ENCODE measurements at places on chromosomes 6 and 20. TPM values are rescaled to one million over a fixed set of nuclear protein-coding genes. Genes with fewer than 3 reads are reported as not detected.

GRCh38 chr6:49342410-49342809, 120.6 kb downstream of the MMUT start:
- H3K4me3 ChIP-seq = no peak overlapping the region
- H3K36me3 ChIP-seq = no peaks in the 10 kb centered on the region
- no peak overlapping the region for H3K27ac ChIP-seq
- DNase-seq = no peak
- H3K4me1 ChIP-seq = no peaks in the 10 kb centered on the region

DNA sequence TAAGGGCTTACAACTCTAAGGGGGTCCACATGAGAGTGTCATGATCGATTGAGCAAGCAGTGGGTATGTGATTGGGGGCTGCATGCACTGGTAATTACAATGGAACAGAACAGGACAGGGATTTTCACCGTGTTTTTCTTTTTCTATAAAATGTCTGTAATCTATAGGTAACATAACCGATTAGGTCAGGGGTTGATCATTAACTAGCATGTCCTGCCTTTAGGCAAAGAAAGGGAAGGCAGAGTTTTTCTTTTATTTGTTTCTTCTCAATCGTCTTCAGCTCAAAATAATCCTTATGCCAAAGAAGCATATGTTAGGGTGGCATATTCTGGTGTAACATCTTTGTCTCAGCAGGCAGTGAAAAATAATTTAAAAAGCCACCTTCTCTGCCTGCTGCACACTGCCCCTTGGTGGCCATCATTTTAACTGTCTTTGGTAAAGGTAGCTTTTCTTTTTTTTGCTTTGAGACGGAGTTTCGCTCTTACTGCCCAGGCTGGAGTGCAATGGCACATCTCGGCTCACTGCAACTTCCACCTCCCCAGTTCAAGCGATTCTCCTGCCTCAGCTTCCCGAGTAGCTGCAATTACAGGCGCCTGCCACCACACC, 9.7 kb upstream of the CEP43 start:
- DNase-seq = peak; percentile 41
- no peaks in the 10 kb centered on the region for H3K27me3 ChIP-seq
- H3K4me1 ChIP-seq = no peaks in the 10 kb centered on the region
- H3K27ac ChIP-seq = no peak overlapping the region

GRCh38 chr20:38342713-38343310, 3.5 kb upstream of the LBP start:
- H3K36me3 ChIP-seq = no peaks in the 10 kb centered on the region
- DNase-seq = no peak
- no peak overlapping the region for H3K4me3 ChIP-seq
- no peak overlapping the region for H3K27ac ChIP-seq

DNA sequence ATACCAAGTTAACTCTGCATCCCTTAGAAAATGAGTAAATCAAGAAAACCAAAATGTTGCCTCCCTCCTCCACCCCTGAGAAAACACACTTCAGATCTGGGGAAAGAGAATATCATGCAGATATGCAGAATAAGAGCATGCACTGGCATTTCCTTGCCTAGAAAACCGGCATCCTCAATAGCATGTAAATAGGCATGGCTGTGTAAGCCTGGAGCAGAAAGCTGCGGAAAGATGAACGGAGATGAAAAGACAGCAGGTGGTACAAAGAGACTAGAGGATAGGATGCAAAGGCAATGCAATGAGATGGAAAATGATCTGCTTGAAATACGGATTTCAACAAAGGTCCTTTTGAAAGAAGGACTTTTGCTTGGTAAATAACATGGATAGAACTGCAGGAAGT, 10.3 kb upstream of the GGTLC1 start:
- no peaks in the 10 kb centered on the region for H3K36me3 ChIP-seq
- H3K27me3 ChIP-seq = peaks cover 4% of the 10 kb centered on the region
- H3K27ac ChIP-seq = no peak overlapping the region
- DNase-seq = no peak
- peaks cover 8% of the 10 kb centered on the region for H3K4me1 ChIP-seq

DNA sequence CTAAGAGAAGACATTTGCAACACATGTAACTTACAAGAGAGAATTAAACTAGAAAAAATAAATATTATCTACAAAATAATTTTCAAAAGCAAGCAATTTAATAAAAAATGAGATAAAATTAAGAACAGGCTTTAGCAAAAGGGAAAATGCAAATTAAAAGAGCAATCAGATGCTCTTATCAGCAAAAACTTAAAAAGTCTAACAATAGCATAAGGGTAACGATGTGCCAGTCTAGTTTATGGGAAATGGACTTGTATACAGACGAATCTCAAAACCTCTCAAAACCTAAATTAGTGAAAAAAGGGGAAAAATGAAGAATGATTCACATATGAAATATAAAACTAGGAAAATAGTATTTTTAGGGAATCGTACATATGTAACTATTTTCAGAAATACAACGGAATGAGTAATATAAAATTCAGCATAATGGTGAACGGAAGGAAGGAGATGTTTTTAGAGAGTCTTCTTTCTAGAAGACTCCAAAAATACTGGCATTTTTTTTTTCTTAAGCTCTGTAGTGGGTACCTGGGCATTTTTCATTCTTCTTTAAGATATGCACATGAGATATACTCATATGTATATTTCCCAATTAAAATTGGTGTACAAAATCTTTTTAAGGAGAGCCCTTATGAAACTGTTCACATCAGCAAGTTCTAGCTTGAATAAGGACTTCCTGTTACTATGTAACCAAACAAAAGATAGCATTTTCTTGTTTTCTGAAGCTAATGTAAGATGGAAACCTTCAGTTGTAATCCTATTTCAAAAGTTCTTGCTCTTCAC, 927 bp upstream of the MANEA start:
- H3K36me3 ChIP-seq = no peaks in the 10 kb centered on the region
- peak overlapping the region; percentile 98 for H3K27ac ChIP-seq
- H3K4me3 ChIP-seq = peak overlapping the region; percentile 99
- peaks cover 50% of the 10 kb centered on the region for H3K4me1 ChIP-seq
- H3K27me3 ChIP-seq = no peaks in the 10 kb centered on the region

GRCh38 chr6:160531826-160532225, 132.2 kb downstream of the LPA start:
- no peaks in the 10 kb centered on the region for H3K4me1 ChIP-seq
- DNase-seq = no peak
- no peak overlapping the region for H3K4me3 ChIP-seq
- no peak overlapping the region for H3K27ac ChIP-seq

DNA sequence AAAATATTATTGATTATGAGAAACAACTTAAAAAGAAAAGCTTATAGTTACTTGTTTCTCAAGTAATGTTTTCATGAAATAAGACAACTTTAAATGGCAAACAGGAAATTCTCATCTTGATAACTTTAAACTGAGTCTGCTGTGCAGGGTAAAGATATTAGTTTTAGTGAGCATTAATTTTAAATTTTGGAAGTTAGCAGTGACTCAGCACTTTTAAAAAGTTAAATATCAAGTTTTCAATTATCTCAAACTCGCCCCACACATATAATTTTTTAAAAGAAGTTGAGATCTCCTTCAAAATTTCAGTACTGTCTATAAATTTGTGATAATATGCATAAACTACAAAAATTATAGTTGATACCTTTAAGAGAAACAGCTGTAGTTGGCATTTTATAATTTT, 337.3 kb upstream of the NT5E start:
- peaks cover 2% of the 10 kb centered on the region for H3K27me3 ChIP-seq
- no peak for DNase-seq

GRCh38 chr20:48850977-48851299, 23.1 kb upstream of the PREX1 start:
- no peak overlapping the region for H3K27ac ChIP-seq
- peaks cover 4% of the 10 kb centered on the region for H3K4me1 ChIP-seq
- H3K27me3 ChIP-seq = no peaks in the 10 kb centered on the region
- H3K36me3 ChIP-seq = no peaks in the 10 kb centered on the region
- DNase-seq = no peak

DNA sequence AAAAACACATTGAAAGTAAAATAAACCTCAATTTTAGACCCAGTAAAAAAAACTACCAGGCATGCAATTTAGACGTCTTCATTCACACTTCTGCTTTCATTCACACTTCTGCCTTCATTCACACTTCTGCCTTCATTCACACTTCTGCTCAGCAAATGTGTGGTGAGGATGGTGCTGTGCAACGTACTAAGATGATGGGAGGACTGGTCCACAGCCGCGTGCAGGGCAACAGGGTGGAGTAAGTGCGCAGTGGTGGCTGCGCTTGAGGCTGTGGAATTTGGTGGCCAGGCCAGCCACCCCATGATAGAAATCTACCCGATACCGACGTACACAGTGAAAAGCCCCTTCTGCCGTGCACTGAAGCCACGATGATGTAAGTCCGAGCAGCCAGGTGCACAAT, 114.3 kb upstream of the CD93 start:
- no peak overlapping the region for H3K27ac ChIP-seq
- DNase-seq = no peak
- no peak overlapping the region for H3K4me3 ChIP-seq
- H3K27me3 ChIP-seq = peaks cover 8% of the 10 kb centered on the region
- no peaks in the 10 kb centered on the region for H3K36me3 ChIP-seq
- H3K4me1 ChIP-seq = no peaks in the 10 kb centered on the region

DNA sequence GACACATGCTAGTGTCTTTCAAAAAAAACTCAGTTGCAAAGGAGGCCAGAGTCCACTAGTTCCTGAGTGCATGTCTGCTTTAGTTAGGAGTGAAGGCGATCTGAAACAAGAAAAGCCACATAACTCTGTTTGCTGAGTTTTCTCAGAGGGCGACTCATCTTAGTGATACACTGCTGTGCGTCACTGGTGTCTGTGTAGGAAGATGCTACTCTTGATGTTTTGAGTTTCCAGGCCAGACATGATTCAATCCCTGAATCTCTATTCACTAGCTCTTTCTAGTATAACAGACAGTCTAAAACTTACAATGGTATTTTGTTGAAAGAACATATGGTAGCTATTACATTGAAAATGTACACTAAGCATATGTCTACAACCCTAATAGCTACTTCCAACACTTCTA, 60.9 kb downstream of the GFRAL start:
- H3K27me3 ChIP-seq = no peaks in the 10 kb centered on the region
- no peak overlapping the region for H3K4me3 ChIP-seq
- DNase-seq = no peak
- H3K27ac ChIP-seq = no peak overlapping the region

GRCh38 chr6:14117158-14118090, at the start of gene CD83:
TSS of gene CD83 (plus strand) at chr6:14117772. CDS start at chr6:14117812, 40 bp downstream.
- peak; percentile 89 for DNase-seq
- peaks cover 41% of the 10 kb centered on the region for H3K4me1 ChIP-seq
- peak within 1 kb of the TSS; percentile 92 for H3K27ac ChIP-seq
- H3K36me3 ChIP-seq = no peaks in the 10 kb centered on the region

DNA sequence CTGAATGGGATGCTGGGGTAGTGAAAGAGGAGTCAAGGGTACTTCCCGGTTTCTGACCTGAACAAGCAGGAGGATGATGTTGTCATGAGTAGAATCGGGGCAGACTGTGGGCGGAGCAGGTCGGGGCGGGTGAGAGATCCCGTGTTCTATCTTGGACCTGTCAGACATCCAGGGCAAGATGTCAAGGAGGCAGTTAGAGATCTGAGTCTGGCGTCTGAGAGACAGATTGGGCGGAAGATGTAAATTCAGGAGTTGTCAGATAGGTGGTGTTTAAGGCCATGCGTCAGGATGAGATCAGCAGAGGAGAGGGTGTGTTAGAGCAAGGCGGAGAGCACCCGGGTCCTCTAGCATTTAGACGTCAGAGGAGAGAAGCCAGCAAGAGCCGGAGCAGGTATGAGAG, 115.5 kb downstream of the DLGAP4 start:
- H3K4me3 ChIP-seq = no peak overlapping the region
- no peak for DNase-seq
- no peaks in the 10 kb centered on the region for H3K36me3 ChIP-seq
- no peaks in the 10 kb centered on the region for H3K4me1 ChIP-seq

- H3K4me1 ChIP-seq = peaks cover 23% of the 10 kb centered on the region
- no peak for DNase-seq
- H3K36me3 ChIP-seq = no peaks in the 10 kb centered on the region
- H3K27me3 ChIP-seq = no peaks in the 10 kb centered on the region
Observed at GRCh38 chr6:157488716-157489118, 107.7 kb downstream of the ZDHHC14 start.

- no peak overlapping the region for H3K4me3 ChIP-seq
- H3K27me3 ChIP-seq = peaks cover 17% of the 10 kb centered on the region
- no peak overlapping the region for H3K27ac ChIP-seq
- H3K36me3 ChIP-seq = no peaks in the 10 kb centered on the region
Observed at GRCh38 chr6:165718491-165718891, 55.5 kb upstream of the PDE10A start.

GRCh38 chr6:113971741-113972140, 793 bp upstream of the HDAC2 start:
- H3K4me3 ChIP-seq = peak overlapping the region; percentile 95
- no peak for DNase-seq
- peaks cover 38% of the 10 kb centered on the region for H3K4me1 ChIP-seq
- H3K27me3 ChIP-seq = no peaks in the 10 kb centered on the region
- peak overlapping the region; percentile 99 for H3K27ac ChIP-seq

- no peak overlapping the region for H3K27ac ChIP-seq
- H3K36me3 ChIP-seq = no peaks in the 10 kb centered on the region
- DNase-seq = no peak
- H3K4me1 ChIP-seq = no peaks in the 10 kb centered on the region
- H3K27me3 ChIP-seq = no peaks in the 10 kb centered on the region
- no peak overlapping the region for H3K4me3 ChIP-seq
Observed at GRCh38 chr6:78744144-78744543, 123.2 kb upstream of the IRAK1BP1 start.

- H3K4me1 ChIP-seq = no peaks in the 10 kb centered on the region
- no peaks in the 10 kb centered on the region for H3K36me3 ChIP-seq
- no peak overlapping the region for H3K27ac ChIP-seq
- no peak for DNase-seq
- H3K27me3 ChIP-seq = no peaks in the 10 kb centered on the region
Observed at GRCh38 chr6:74280130-74280692, 584.2 kb downstream of the CD109 start.

DNA sequence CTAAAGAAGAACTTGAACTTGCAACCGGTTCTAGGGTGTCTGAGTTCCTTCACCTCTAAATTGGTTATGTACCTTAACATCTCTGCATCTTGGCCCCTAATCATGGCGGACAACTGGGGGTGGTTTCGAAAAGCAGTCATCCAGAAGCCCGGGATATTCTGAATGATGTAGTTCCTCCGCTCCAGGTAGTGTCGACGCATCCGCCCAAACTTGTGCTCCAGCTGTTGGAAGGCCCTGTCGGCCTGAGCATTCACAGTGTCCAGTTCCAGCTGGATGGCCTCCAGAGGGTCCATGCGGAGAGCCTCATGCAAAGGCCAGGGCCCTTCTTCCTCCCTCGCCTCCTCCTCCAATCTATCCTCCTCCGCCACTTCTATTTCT, 887 bp downstream of the TSPYL1 start:
- DNase-seq = no peak
- peak overlapping the region; percentile 100 for H3K27ac ChIP-seq
- no peaks in the 10 kb centered on the region for H3K27me3 ChIP-seq

GRCh38 chr6:54327631-54328030, 19.4 kb downstream of the TINAG start:
- H3K36me3 ChIP-seq = no peaks in the 10 kb centered on the region
- no peak overlapping the region for H3K27ac ChIP-seq
- DNase-seq = no peak
- H3K27me3 ChIP-seq = no peaks in the 10 kb centered on the region

The CCDC170 gene
- total RNA-seq = not detected

The OSTM1 gene
- total RNA-seq = 42.9 TPM

The GCNT2 gene
- total RNA-seq = 4.6 TPM

The PLEKHG1 gene
- total RNA-seq = 5.3 TPM

The GSTA3 gene
- total RNA-seq = not detected

The WDR27 gene
- total RNA-seq = 74.1 TPM

The DNAAF9 gene
- total RNA-seq = 5.1 TPM

The RNF144B gene
- 6.4 TPM for total RNA-seq

Data from naive thymus-derived CD8-positive, alpha-beta T cell (primary cell).